Myocyte (in vitro differentiated cells): ENCODE measurements at places on chromosomes 3 and 15.

DNA sequence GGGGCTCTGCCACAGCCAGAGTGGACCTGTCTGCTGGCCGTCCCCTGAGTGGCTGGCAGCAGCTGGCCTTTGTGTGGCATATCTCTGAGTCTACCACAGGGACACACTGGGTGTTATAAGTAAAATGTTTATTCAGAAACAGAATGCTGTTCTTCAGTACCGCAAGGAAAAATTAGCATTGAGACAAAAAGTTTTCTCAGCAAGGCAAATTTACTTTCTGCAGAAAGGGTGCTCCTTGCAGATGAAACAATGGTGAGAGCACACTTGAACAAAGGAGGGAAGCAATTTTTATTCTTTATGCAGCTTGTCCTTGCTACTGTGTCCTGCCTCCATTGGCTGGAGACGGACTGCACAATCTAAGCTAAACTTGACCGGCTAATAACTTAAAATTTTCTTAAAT is 4.0 kb downstream of the TMEM89 start:
- no peak for DNase-seq

- DNase-seq, result peak; percentile 67
Observed at GRCh38 chr15:58066042-58066867, 744 bp upstream of the ALDH1A2 start.

DNA sequence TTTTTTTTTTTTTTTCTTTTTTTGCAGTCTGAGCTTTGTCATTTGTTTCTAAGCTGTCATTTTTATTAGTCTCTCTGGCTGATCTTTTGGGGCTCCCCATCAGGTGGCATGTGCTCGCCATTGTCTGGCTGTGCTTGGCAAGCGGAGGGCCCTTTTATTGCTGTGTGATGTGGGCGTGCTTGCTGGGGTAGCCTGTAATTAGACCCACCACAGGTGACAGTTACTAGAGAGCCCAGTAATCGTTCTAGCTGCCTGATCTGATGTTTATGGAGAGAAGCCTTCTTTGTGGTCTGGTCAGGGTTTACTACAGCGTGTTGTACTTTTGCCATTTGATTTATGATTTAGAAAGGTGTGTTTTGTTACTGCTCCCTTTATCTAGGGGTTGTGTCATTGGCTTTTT is 179.9 kb downstream of the MCTP2 start:
- no peak for DNase-seq

DNA sequence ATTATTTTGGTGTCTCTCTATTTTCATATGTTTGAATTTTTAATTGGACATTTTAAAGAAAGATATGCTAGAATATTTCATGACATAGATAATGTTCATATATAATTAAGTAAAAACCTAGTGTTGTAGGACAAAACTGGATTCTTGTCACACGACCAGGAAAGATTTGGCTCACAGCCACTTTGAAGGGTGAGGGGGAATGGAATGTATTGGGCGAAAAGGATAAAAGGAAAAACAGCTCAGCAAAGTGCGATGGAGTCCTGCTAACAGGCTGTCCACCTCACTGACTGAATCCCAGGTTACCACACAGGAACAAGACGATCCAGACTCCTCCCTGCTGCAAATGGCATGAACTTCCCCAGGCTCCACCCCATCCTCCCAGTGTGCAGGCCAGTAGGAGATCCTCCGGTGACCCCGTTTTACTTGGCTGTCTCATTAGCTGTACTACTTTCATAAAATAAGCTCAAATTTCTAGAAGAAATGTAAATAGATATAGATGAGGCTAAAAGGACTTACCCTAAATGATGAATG is 186.2 kb downstream of the CD47 start:
- DNase-seq, result no peak

GRCh38 chr15:41020829-41021228 is 67.6 kb downstream of the CHAC1 start:
- no peak for DNase-seq

GRCh38 chr15:71275098-71275497 is 159.8 kb downstream of the THSD4 start:
- no peak for DNase-seq

DNA sequence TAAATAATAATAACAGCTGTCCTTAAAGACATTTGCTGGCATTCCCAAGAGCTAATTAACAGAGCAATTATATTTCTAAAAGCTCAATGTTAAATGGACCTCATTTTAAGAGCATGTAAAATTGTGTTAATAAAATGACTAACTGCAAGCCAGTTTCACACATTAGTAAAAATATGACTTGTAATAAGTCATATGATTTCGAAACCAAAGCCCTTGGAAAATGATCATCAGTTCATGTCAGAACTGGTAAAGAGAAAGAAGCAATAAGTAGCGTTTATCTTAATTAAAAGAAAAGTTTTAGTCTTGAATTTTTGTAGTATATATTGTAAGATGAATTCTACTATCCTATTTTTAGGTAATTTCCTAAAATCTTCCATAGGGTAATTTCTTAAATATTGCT is 310.7 kb downstream of the CNTN3 start:
- no peak for DNase-seq

- DNase-seq, result peak; percentile 58
Observed at GRCh38 chr15:79644091-79644490, 212.0 kb downstream of the MINAR1 start.

- peak; percentile 54 for DNase-seq
Observed at GRCh38 chr3:141020143-141020830, 30.9 kb upstream of the SPSB4 start.

DNA sequence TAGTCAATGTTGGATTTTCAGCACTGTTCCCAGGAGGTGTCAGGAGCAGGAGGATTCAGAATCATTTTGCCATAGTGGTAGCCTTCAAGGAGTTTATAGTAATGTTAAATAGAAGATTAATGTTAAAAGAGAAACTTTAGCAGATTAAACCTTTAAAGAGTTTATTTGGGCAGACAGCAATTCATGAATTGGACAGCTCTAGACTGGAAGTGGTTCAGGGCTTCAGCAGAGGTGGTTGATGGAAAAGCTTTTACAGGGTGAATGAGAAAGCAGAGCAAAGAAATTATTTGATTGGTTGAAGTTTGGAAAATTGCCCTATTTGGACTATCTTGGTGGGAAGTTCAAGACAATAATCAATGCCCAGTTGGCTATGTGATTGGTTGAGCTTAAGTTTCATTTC is 416.6 kb upstream of the TBL1XR1 start:
- no peak for DNase-seq

GRCh38 chr15:69298697-69299441 is at the start of gene PAQR5:
PAQR5 (plus strand) TSS chr15:69298912; CDS start chr15:69360081, 61,169 bp downstream.
- DNase-seq, result peak; percentile 67

DNA sequence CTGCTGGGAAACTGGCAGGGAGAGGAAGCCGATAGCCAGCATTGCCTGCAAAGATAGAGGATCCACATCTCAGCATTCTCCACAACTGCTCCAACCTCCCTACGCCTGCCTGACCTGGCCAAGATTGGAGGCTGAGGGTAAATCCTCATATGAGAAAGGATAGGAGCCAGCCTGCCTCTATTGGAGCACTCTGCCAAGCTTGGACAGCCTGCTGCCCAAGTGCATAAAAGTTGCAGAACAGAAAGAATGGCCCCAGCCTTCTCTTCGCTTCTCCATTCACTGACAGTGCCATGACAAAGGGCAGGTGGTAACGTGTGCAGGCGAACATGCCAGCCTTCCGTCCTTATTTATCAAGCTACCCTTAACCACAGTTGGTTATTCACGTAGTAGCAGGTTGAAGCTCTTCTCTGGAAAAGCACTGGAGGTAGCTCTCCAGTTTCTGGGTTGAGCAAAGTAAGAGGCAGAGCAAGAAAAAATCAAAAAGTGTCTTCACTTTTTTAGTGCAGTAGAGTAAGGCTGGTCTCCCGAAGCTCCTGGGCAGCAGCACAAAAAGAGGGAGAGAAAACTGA is 4.3 kb downstream of the BMF start:
- no peak for DNase-seq

DNA sequence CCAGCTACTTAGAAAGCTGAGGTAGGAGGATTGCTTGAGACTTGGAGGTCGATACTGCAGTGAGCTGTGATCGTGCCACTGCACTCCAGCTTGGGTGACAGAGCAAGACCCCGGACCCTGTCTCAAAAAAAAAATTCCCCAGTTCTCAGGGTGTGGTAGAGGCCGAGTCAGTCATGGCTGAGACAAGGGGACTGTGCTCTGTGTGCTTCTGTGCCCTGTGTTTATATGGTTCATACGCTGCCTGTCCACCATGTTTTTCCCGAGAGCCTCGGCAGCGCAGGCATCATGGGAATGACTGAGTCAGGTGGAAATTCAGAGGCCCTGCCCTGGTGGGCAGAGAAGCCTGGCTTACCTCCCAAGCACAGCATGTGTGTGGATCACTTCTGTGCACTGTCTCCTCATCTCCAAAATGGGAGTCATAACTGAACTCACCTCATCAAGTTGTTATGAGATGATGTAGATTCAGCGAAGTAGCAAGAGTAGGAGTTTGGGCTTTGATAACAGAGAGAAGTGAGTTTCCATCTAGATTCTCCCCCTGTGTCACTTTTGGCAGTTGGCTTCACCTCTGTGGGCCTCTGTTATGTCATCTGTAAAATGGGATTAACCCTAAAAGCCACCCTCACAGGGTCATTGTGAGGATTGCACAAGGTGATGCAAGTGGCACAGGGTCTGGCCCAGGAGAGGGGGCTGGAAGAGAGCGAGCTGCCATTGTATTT is 56.9 kb downstream of the FLNB start:
- DNase-seq, result no peak

- no peak for DNase-seq
Observed at GRCh38 chr3:152261329-152261728, 7.4 kb upstream of the MBNL1 start.

- DNase-seq, result no peak
Observed at GRCh38 chr15:100918690-100919480, at the start of gene LRRK1. LRRK1 (plus strand) TSS chr15:100919357; CDS start chr15:100924633, 5,276 bp downstream.

DNA sequence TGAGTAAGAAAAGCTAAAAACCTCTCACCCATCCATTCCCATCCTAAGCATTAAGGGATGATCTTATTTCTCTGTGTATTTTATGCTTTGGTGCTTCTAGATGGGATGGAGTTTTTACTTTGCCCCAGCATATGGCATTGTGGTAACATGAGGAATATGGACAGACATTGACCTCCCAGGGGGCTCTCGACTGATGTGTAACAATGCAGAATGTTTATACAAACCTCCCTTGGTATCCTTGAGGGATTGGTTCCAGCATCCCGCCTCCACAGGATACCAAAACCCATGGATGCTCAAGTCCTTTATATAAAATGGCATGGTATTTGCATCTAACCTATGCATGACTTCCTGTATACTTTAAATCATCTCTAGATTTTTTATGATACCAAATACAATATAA is 21.6 kb downstream of the PDIA5 start:
- DNase-seq, result no peak

- DNase-seq, result no peak
Observed at GRCh38 chr3:10768708-10769394, 47.2 kb upstream of the SLC6A11 start.

DNA sequence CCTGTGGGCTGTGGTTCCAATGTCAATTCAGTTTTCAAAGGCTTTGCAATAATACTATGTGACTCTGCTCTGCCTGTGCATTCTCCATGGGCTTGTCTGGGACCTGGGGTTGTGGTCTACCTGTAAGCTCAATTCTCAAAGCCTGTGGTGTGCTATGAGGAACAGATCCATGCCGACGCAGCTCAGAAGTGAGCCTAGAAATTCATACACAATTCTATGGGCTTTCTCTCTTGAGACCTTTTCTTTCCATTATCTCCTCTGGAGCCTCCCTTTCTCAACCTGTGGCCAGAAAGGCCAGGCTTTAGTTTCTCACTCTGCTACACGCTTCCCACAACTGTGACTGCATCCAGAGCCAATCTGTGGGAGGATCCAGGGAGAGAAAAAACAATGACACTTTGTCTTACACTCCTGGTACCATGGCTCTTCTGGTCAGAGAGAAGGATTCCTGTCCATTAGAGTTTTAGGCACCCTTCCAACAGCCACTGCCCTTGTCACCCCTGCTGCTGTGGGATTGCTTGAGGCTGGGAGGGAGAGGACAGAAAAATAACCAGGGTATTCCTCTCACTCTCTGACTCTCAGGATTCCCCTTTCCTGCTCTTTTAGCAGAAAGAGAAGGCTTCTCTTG is 34.1 kb upstream of the KLF13 start:
- DNase-seq, result peak; percentile 70

DNA sequence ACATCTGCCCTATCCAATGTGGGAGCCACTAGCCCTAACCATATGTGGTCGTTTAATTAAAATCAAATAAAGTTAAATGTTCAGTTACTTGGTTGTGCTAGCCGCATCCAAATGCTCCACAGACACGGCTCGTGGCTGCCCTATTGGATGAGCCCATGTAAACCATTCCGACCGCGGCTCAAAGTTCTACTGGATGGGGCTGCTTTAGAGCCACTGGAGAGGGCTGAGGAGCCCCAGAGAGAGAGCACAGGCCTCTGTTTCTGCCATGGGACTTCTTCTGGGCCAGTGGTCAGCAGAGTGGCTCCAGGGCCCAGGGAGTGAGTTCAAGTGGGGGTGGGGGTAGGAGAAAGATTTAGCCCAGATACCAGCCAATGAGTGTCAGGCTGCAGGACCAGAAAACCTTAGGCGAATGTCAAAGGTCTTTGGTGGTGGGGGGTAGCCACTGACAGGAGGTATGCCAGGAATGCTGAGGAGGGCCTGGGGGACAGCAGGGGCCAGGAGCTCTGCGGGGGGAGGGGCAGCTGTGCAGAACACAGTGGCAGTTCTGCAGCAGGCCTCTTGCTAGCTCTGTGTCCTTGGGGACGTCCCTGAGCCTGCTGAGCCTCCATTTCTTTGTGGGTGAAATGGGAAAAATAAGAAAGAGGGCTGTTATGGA is 30.1 kb downstream of the SPSB4 start:
- no peak for DNase-seq

DNA sequence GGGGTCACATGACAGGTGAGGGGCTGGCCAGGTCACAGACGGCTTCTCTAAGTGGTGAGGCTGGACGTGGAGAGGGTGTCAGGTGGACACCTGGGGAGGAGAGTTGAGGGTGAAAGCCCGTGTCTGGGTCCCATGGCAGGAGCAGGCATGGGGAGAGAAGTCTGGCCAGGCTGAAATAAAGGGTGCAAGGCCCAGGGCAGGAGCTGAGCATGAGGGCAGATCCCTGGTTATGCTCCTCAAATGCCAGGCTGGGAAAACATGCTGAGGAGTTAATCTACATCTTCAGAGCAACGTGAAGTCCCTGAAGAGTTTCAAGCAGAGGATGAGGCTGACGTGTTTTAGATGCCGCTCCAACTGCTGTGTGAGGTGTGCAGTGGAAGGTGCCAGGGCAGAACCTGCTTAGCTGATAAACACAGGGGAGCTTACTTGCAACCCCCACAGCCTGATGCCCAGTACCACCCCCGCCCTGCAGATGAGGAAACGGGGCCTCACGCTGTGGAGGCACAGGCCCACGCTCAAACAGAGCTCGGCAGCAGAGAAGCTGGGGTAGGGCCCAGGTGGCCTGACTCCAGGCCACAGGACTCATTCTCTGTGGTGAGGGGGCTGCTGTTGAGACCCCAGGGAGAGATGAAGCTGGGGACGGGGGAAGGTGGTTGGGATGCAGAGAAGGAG is 40.5 kb downstream of the HCN4 start:
- no peak for DNase-seq
